ENCODE measurements at places on chromosomes 13 and 19.

DNA sequence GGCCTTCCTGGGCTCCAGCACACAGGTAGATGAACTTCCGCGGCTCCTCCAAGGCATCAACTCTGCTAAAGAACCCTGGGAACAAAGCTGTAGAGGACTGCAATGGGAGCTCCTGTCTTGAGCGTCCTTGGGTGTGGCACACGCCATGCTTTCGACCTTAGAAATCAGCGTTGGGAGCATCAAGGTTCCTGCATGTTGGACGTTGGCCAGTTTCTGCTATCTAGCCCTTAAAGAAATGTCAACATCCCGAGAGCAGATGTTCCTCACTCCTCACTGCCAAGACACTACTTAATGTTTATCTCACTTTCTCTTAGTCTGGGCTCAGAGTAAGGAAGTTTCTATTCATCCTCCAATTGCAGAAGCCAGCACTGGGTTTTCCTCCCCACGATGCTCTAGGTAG lies 70.6 kb upstream of the MEDAG start:
- peak; percentile 11 for DNase-seq

DNA sequence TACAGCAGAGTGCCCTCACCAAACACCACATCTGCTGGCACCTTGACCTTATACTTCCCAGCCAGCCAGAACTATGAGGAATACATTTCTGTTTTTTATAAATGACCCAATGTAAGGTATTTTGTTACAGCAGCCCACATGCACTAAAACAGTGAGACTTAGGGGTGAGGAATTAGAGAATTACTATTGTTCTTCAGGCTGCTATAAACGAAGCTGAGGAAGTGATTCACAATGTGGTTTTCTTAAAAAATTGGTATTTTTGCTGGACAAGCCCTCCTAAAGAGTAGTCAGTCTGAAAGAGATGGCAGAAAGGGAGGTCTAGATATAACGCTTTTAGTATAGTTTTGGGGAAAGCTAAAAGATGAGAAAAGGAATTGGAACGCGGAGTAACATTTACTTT lies 101.0 kb downstream of the SLITRK6 start:
- DNase-seq: no peak

- DNase-seq: no peak
These were observed 12.2 kb upstream of the CCDC97 start for GRCh38 chr19:41297628-41298347.

- DNase-seq: no peak
These were observed 131.3 kb downstream of the SLC7A1 start for GRCh38 chr13:29464105-29464679.

- DNase-seq: no peak
These were observed 5.5 kb downstream of the SLC15A1 start for GRCh38 chr13:98746968-98747367.

DNA sequence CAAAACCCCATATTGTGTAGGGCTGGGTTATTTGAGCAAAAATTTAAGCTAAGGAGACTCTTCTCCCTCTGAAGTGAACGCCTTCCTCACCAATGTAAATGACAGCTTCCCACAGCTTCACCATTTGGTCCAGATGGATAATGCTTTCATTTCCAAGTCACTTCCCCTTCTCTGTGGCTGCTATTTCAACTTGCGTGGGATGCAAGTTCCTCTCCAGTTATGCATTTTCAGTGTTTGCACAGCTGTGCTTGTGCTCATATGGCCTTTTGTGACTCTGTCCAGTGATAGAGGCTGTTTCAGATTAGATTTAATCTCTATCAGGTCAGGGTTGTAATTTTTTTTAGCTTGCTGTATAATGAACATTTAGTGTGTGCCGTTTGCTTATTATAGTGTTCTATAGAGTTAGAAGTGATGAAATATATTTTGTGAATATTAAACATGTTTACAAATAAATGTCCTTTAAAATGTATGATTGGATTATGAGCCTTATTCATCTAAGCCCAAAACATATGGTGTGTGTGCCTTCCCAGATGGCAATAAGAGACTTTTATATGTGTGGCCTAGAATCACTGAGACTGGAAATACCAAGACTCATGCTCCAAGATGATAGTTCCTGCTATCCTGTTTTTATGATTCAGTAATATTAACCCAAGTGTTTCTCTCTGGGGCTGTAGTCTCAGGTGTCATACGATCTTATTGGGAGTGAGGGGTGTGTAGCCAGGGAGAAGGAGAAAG lies 86.6 kb downstream of the TNFRSF19 start:
- DNase-seq: peak; percentile 93

GRCh38 chr19:47663911-47664771 lies 49.1 kb upstream of the EHD2 start:
- no peak for DNase-seq

- DNase-seq: peak; percentile 97
These were observed 52.0 kb downstream of the DCT start for GRCh38 chr13:94427313-94427953.

- DNase-seq: peak; percentile 23
These were observed 2463.1 kb downstream of the PCDH9 start for GRCh38 chr13:64767054-64767453.

DNA sequence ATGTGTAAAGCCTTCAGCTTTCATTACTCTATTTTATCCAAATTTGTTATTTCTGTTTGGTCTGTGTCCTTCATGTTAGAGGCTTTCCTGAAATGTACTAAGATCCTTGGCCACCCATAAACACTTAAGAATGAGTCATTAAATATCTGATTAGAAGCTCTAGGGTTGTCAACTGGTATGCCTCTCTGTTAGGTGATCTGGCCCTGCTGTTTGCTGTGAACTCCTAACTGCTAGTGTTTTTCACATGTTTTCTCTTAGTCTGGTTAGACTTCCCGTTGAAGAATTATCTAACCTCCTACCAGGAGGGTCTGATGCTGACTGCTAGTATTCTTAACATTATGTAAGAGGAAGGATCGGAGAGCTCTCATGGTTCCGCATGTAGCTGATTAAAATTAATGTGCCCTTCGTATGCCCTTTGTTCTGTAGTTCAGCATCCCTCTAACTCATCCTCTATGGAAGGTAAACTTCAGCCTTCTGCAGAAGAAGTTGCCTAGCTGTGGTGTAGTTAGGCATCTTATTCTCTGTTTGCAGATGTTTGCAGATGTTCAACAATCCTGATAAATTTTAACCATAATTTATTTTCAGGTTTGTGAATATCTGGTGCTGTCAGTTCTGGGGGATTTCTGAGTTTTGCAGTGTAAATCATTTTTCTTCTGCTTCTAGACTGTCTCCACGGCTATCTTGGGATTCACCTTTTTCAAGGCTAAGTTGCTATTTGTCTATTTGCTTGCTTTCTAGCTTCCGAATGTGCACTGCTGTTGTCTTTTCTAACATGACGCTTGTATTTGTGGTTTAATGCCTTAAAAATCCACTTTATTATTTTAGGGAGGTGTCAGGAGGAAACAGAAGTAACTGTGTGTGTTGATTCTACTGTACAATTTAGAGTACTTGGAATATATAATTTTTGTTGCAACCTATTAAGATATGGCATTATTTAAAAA lies 207.2 kb upstream of the SPRY2 start:
- no peak for DNase-seq

DNA sequence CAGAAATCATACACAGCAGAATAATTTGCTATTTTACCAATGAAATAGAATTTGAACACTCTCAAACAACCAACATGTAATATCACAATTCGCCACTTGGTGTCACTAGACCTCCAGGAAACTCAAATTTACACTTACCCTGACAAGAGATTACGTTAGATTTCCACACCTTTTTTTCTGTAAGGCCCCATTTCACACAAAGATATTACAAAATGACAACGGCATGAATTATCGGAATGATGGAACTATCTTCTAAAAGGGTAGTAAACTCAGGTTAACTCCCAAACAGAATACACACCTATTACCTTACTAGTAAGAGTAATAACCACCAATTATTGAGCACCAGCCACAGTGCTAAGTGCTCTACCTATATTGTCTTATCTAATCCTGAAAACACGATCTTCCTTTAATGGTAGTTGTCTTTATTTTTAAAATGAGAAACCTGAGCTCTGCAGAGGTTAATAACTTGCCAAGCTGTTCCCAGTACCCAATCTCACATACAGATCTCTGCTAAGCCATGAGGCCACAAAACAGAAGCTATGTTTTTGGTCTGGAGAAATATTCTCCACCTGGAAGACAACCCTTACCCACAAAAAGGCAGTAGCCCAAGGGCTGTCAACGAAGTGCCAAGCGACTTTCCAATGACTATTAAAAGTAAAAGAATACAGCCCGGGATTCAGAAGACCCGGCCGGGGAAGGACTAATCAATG lies 152.4 kb downstream of the DCLK1 start:
- DNase-seq: peak; percentile 62
